ENCODE measurements at places on chromosomes 11 and 22.

- DNase-seq = no peak
Measured at GRCh38 chr22:27761000-27761399, 40.6 kb downstream of the MN1 start.

DNA sequence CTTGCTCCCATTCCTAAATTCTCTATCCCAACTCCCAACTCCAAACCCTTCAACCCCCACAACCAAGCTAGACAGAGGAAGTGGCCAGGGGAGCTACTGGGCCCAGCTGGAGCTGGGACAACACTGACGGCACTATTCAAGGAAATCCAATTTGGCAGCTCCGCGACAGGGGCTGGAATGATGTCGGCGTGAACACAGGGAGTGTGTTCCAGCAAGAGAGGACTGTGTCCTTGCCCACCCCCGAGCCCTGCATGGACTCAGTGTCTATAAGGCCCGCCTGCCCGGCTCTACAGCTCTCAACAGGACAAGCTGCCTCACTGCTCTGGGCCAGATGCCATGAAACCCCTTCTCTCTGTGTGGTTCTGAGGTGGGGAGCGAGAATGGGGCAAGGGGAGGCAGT, 11.3 kb downstream of the PCSK7 start:
- DNase-seq = no peak

DNA sequence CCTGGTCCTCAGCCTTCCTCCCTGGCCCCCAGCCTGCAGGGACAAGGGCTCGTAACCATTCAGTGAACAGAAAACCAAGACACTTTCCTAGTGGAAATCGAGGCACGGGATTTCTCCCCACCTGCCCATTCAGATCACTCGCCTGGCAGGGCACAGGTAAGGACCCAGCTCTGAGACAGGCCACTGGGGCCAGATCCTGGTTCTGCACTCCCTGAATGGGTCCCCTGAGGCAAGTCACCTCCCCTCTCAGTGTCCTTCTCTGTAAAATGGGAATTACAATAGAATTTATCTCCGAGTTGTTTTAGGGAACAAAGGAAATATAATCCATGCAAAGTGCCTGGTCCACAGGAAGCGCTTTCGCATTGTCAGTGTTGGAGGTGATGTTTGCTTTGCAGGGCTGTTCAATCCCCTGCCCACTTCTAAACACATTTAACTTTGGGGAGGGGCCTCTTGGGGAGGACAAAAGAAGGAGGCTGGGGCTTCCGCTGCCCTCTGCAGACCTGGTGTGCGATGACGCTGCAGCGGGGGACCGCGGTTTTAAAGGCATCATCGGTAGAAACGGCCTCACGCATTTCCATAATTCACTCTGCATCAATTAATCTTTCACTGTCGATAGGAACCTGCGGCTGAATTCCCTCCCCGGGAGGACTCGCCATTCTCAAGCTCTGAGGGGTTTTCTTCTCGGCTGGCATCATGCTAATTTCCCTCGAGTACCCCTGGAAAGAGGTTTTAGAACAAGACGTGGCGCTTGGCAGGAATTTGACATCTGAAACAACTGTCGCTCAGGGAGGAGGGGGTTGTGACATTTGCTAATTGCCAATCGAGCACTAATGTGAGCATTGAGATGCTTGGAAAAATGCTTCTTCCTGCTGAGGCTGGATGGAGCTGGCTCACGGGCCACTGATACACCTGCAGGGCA, 70.4 kb upstream of the FGF3 start:
- no peak for DNase-seq

- DNase-seq = no peak
Measured at GRCh38 chr11:101563166-101563565, 20.6 kb downstream of the TRPC6 start.

- DNase-seq = no peak
Measured at GRCh38 chr11:77512092-77512491, 38.2 kb upstream of the PAK1 start.

- peak; percentile 55 for DNase-seq
Measured at GRCh38 chr22:30420347-30421125, 5.0 kb upstream of the MTFP1 start.

GRCh38 chr11:76831686-76832310, 28.9 kb upstream of the ACER3 start:
- DNase-seq = no peak

- DNase-seq = no peak
Measured at GRCh38 chr11:89267660-89268302, 90.1 kb downstream of the TYR start.

GRCh38 chr11:76265771-76266241, 59.5 kb upstream of the WNT11 start:
- no peak for DNase-seq

DNA sequence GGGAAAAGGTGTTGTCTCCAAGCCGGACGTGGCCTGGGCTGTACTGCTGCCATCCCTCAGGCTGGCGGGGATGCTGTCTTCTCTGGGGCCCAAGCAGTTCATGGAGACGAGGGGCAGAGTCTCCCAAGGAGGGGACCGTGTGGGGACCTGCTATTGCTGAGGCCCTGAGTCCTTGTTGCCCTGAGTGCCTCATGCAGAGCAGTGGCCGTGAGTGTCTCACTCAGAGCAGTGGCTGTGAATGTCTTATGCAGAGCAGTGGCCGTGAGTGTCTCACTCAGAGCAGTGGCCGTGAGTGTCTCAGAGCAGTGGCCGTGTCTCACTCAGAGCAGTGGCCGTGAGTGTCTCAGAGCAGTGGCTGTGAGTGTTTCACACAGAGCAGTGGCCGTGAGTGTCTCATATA, 54.7 kb downstream of the GRAMD4 start:
- DNase-seq = no peak

- DNase-seq = no peak
Measured at GRCh38 chr22:43376765-43377547, 33.8 kb upstream of the SCUBE1 start.

- DNase-seq = no peak
Measured at GRCh38 chr11:10777806-10778205, 26.8 kb downstream of the CTR9 start.

DNA sequence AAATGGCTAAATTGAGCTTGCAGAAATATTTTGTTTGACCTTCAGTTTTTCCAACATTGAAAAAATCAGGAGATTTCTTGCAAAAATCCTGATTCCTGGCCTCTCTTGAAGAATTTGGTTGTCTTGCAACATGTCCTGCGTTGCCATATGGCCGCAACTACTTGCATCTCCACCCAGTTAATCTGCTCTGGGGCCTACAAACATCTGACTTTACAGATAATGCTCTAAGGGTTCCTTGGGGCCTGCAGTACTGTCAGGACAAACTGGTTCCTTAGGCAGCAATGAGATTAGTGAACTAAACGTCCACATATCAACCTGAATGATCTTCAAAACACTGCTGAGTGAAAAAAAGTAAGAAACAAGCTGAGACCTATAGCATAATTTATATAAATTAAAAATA, 36.6 kb upstream of the FEZ1 start:
- DNase-seq = no peak

DNA sequence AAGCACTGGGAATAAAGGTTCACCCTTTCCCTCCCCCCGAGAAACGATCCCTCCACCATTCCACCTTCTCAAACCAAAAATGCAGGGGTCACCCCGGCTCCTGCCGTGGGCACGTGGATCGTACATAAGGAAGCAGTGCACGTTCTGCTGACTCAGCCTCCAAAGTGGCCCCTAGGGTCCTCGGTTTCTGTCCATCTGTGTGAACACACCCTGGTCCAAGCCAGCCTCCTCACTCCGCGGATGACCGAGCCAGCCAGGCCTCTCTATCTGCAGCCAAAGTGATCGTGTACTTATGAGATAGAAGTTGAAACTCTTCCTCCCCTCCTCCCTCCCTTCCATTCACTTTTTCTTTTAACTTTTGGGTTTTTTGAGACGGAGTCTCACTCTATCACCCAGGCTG, 16.2 kb downstream of the C11orf24 start:
- no peak for DNase-seq

- DNase-seq = no peak
Measured at GRCh38 chr22:45910928-45911467, 66.0 kb downstream of the WNT7B start.

DNA sequence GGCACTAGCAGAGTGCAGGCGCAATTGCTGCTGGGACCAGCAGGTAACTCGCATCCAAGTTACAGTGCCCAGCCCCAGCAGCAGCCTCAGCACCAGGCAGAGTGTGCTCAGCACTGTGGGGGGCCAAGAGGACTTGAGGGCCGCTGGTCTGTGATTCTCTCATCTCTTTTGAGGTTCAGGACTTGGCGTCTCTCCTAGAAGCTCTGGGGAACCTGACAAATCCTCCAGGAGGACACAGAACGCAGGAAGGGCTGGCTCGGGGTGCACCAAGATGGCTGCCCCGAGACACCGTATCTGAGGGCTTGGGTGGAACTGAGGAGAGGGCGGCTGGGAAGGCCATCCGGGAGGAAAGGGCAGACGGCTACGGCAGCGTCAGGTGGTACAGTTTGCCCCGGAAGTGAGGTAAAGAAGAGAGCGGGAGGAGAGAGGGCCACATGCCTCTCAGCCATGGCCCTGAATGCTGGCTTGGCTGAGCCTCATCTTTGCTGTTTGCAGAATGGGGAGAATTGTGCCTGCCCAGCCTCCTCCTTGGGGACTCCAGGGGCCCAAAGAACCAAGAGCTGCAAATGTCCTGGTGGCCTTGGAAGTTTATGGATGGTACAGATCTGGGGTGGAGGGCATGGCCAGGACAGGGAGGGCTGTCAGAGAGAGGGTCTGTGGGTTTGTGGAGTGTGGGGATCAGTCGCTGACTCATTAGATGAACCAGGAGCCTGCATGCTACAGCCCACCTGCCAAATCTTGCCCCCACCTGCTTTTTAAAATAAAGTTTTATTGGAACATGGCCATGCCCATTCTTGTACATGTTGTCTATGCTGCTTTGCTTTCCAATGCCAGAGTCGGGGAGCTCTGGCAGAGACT, 78.0 kb downstream of the MYEOV start:
- DNase-seq = no peak

- DNase-seq = no peak
Measured at GRCh38 chr11:39221550-39222138, 2237.8 kb downstream of the LRRC4C start.
